ENCODE measurements at places on chromosomes 4 and X. TPM values are rescaled to one million over a fixed set of nuclear protein-coding genes. Genes with fewer than 3 reads are reported as not detected.

ASB5 gene
- total RNA-seq = 0.18 TPM

PWWP3B gene
- not detected for total RNA-seq

CT45A5 gene
- not detected for total RNA-seq

PABPC1L2B gene
- not detected for total RNA-seq

GAGE12F gene
- not detected for total RNA-seq

SLC25A53 gene
- total RNA-seq = 5.8 TPM

DMRTC1B gene
- total RNA-seq = not detected

SOX3 gene
- total RNA-seq = not detected

SNX25 gene
- total RNA-seq = 28.3 TPM

TECRL gene
- total RNA-seq = not detected
